Activated CD4-positive, alpha-beta T cell treated with anti-CD3 and anti-CD28 coated beads for 24 hours (primary cell): ENCODE measurements at places on chromosomes 5 and 9.
A peak's percentile ranks its signal among the peaks of the same experiment; 100 is the strongest.

DNA sequence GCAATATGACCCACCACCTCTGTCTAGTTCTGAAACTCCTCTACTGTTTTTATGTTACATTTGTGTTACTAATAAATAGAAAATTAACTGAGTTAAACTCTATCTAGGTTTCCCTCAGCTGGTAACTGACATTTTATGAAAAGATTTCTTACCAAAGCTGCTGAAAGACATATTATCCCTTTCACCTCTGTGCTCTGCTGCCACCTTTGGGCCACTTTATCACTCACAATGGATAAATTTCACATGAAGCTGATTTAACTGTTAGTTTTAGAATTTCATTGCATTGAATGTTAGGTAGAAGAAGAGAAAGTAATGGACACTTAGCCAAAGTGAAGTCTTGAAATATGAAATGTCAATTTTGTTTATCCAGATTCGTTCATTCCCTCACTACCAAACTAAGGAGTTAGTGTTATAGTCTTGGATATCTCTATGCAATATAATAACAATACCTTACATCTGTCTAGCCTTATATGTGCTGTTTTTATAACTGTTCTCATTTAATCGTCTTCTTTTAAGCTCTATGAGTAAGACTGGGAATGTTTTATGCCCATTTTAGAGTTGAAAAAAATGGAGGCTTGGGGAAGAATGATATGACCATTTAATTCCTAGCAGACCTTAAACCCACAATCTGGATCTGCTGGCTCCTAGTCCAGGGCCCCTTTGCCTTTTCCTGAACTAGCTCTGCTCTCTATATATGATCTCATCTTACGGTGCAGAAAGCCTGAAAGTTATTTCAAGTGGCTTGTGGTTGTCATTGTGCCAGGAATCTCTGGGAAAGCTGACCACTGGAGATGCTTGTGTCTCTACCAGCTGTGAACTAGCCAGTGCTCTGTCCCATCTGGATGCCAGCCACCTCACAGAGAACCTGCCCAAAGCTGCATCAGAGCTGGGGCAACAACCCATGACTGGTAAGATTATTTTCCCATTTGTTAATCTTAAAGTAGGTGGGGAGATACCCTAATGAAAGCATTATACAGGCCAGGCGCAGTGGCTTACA, 97.1 kb downstream of the GOLPH3 start:
- DNase-seq, result peak; percentile 15

DNA sequence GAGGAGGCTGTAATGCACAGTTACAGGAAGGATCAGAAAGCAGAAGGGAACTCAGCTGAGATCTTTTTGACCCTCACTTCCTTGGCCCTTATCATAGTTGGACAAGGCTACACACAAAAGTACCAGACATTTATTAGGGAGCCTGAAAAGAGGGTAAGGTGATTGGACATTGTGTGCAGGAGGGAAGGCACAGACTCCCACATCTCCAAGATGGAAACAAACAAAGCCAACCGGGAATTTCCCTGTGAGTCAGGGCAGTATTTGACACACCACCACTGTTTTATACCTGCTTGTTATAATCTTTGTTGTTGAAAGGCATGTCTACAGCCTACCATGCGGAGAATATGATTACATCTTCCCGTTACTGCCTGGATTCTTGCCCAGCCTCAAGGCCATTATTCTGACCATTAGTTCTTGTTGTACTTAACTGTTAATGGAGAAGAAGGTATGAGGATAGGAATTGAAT, 3.0 kb upstream of the CCNG1 start:
- no peak for DNase-seq

DNA sequence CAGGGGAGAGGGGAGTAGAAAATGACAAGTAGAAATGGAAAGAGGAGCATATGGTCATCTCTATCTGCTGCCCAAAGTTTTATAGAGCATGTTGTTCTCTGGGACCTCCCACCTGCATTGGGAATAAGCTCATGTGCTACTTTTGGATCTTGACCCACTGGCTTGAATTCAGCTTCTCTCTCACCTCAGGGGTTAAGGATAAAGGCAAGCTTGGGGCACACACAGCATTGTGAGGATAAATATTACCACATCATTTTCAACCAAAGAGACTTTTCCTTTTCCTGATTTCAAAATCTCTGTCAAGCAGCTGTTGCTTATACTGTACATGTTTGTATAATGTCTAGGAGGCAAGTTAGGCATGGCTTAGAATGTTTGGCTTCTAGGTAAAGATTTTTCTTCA, 16.6 kb downstream of the ATP10B start:
- DNase-seq, result no peak

- DNase-seq, result no peak
Observed at GRCh38 chr9:81848472-81848871, 79.8 kb upstream of the SPATA31D4 start.

DNA sequence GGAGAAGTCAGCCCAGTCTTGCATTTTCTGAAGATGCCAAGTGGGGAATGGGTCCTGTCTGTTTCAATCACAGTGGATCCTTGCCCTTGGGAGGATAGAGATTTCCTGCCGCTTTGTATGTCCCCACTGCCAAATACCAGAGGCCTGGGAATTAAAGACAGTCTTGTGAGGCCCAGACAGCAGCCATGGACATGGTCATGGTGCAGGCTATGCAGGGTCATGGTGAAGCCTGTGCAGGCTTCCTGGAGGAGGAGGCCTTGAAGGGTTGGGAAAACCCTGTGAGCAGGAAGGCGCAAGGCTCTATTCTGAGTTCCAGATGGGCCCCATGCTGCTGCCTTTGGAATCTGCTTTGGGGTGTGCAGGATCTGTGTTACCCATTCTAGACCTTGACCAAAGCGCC, 57.3 kb upstream of the PITX1 start:
- DNase-seq, result no peak

DNA sequence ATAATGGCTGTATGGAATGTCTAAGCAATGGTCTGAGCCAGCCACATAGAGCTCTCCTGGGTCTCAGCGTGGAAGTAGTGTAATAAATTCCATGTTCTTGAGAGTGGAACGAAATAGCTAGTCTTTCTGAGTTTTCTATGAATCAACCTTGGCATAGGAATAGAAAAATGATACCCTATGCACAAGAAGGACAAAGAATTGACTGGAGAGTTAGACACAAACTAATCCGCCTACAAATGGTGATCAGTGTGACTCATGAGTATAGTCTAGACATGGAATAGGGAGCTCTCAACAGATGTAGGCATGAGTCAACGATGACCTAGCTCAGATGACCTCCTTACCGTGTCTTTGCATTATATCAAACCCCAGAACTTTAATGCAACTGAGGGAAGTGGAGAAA, 256.8 kb upstream of the GRIN3A start:
- DNase-seq, result no peak

GRCh38 chr9:121075251-121076036, 689 bp downstream of the CNTRL start:
- DNase-seq, result peak; percentile 12

DNA sequence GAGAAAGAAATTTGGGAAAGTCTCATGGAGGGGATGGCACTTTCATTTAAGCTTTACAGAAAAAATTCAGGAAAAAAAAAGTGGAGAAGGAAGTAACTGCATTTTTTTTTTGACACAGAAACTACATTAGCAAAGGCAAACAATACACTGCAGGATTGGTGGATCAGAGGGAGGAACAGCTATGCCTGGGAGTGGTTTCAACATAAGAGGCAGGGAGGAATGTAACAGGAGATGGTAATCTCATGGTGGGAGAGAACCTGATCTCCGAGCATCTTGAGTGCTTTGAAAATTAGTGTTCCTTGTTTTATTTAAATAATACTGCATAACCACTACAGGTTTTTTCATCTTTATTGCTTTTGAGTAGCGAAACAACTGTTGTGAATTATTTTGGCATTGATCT, 249.4 kb downstream of the FAM170A start:
- no peak for DNase-seq

- DNase-seq, result no peak
Observed at GRCh38 chr9:109264877-109265587, 55.8 kb downstream of the EPB41L4B start.

GRCh38 chr5:173972925-173973615, 15.9 kb upstream of the C5orf47 start:
- DNase-seq, result peak; percentile 57

GRCh38 chr5:153919161-153919560, 119.5 kb downstream of the FAM114A2 start:
- DNase-seq, result no peak

GRCh38 chr5:40799258-40799657, 1.1 kb upstream of the PRKAA1 start:
- DNase-seq, result no peak

- DNase-seq, result no peak
Observed at GRCh38 chr5:42502613-42503470, 79.6 kb downstream of the GHR start.

DNA sequence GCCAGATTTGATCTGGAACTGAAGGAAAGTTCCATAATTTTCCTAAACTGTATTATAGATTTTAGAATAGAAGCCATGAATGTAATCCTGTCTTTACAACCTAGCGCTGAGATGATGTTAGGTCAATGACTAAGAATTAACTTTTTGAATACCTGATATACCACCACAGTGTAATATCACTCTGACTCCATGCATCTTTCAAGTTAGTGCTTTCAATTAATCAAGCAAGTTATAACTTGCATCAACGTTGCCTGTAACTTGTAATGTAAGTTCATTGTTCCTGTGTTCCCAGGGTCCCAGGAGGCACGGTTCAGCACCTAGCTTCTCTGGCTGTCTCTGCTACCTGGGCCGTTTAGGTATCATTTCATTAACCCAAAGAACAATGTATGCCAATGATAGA, 139.3 kb downstream of the CSNK1G3 start:
- DNase-seq, result no peak

DNA sequence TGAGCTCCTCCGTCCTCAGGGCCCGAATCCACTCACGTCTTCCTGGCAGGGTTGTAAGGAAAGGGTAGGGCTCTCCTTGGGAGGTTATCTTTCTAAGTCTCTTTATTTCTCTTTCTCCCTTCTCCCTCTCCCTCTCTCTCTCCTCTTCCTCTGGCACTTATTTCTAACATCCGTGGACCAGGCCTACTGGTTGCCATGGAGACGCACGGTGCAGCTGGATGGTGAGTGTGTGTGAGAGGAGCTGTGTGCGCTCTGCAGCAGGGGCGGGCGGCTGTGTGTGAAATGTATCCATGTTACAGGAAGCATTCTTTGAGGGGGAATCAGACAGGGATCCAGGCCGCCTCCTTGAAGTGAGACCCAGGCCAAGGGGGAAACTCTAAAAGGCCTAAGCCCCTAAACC, 32.2 kb downstream of the PCDH1 start:
- no peak for DNase-seq

DNA sequence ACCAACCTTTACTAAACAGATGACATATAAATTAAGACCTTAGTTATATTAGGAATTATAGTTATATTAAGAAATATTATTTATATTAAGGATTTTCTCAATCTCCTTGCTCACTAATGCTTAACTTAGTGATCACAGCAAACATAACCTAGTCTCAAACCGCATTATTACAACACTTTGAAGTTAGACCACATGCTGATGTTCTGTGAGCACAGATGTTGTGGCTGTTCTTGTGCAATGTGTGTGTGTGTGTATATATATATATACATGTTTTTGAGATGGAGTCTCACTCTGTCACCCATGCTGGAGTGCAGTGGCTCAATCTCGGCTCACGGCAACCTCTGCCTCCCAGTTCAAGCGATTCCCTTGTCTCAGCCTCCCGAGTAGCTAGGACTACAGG, 20.5 kb downstream of the ELP1 start:
- DNase-seq, result no peak

GRCh38 chr9:135084881-135085760, 2.3 kb upstream of the OLFM1 start:
- no peak for DNase-seq

DNA sequence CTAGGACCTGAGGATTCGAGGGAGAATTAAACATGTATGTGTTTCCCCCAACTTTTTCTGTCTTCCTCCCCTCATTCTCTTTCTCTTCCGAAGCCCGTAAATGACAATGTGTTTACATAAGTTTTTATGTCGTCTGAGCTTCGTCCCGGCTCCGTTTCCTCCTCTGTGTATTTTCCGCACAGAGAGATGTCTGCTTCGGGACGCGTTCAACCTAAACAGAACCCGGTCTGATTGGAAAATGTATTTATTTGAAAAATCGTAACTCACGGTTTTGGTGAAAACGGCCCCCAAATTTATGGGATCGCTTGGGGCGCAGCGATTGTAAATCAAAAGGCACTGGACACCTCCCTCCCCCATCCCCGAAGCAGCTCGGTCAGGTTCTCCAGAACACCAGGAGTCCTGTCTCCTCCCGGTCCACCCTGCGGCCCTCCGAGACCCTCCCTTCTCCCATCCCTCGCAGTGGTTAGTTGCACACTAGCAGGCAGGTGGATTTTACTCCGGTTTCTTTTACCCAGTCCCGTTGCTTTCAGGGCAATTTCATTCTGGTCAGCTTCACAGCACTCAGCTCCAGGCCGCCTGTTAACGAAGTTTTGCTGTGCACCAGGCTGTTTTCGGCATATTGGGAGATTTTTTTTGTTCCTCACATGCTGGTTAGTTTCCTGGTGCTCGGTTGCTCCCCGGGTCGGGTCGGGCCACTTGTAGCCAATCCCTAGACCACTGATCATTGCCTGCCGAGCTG, 5.8 kb upstream of the HAND1 start:
- DNase-seq, result no peak

DNA sequence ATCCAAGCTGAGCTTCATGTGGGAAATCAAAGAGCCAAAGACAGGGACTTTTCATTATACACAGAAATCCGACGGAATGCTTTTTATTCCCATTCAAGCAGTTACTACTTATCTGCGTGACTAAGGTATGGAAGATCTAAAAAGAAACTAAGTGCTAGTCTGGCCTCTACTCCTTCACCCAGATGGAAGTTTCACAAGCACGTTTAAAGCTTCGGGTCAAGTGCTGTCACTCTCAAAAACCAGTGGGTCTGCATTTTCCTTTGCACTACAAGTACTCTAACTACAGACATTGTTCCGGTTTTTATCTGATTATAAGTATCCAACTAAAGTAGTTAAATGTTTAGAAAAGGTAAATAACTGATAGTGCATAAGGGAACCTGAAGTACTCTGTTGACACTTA, 13.7 kb upstream of the MTAP start:
- DNase-seq, result no peak

- DNase-seq, result no peak
Observed at GRCh38 chr5:169707686-169708085, 70.6 kb downstream of the DOCK2 start.

- no peak for DNase-seq
Observed at GRCh38 chr5:142387024-142387682, 62.3 kb upstream of the SPRY4 start.

DNA sequence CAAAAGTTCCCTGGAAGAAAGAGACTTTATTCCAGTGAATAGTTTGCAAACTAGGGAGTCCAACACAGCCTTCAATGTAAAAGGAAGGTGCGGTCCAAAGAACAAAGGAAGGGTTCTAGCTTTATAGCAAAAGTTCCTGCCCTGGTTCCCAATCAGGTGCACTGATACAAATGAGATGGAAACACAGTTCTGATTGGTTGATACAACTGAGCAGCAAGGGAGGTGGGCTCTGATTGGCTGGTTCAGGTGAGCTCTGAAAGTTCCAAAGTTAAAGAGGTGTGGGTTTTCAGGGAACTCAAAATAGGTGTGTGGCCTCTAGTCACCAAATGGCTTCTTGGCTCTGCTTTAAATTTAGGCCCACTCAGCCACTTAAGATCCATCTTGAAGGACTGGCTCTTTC, 43.1 kb downstream of the P4HA2 start:
- no peak for DNase-seq
